Left lung (tissue), 14 donors: ENCODE measurements at places on chromosomes 12 and 14. TPM values are rescaled to one million over a fixed set of nuclear protein-coding genes. Genes with fewer than 3 reads are reported as not detected.
A peak's percentile ranks its signal among the peaks of the same experiment; 100 is the strongest.

The GPRC5A gene
- polyA plus RNA-seq, result 13.4 TPM

The LHX5 gene
- not detected for polyA plus RNA-seq

The PRH2 gene
- 0.74 TPM for polyA plus RNA-seq

The TAS2R7 gene
- polyA plus RNA-seq, result not detected

The RARG gene
- 46.9 TPM for polyA plus RNA-seq

The RNASE2 gene
- polyA plus RNA-seq, result 3.2 TPM

The SPX gene
- polyA plus RNA-seq, result 12.1 TPM

The NRIP2 gene
- polyA plus RNA-seq, result 7.0 TPM

The EML1 gene
- 45.6 TPM for polyA plus RNA-seq

GRCh38 chr14:73462815-73463214 is 4.5 kb upstream of the NUMB start:
- no peak for DNase-seq
- H3K27me3 ChIP-seq, result no peaks in the 10 kb centered on the region
- H3K4me1 ChIP-seq, result peaks cover 17% of the 10 kb centered on the region
- peak overlapping the region; percentile 91 for H3K27ac ChIP-seq
- H3K4me3 ChIP-seq, result no peak overlapping the region

- H3K4me3 ChIP-seq, result no peak overlapping the region
- no peak for DNase-seq
- no peaks in the 10 kb centered on the region for H3K36me3 ChIP-seq
- H3K27ac ChIP-seq, result no peak overlapping the region
- H3K27me3 ChIP-seq, result no peaks in the 10 kb centered on the region
- H3K4me1 ChIP-seq, result no peaks in the 10 kb centered on the region
These were observed 887.0 kb downstream of the TMTC2 start for GRCh38 chr12:83573671-83574070.

GRCh38 chr14:105069871-105070759 is 4.9 kb upstream of the GPR132 start:
- H3K27ac ChIP-seq, result peak overlapping the region; percentile 82
- no peak for DNase-seq
- no peaks in the 10 kb centered on the region for H3K36me3 ChIP-seq
- peaks cover 61% of the 10 kb centered on the region for H3K4me1 ChIP-seq

- H3K27ac ChIP-seq, result no peak overlapping the region
- no peaks in the 10 kb centered on the region for H3K36me3 ChIP-seq
- no peaks in the 10 kb centered on the region for H3K27me3 ChIP-seq
- DNase-seq, result no peak
These were observed 458.5 kb downstream of the MED13L start for GRCh38 chr12:115818973-115819372.

GRCh38 chr12:34126239-34126641 is 103.9 kb downstream of the ALG10 start:
- no peaks in the 10 kb centered on the region for H3K36me3 ChIP-seq
- H3K27ac ChIP-seq, result no peak overlapping the region
- no peak for DNase-seq
- no peaks in the 10 kb centered on the region for H3K27me3 ChIP-seq

DNA sequence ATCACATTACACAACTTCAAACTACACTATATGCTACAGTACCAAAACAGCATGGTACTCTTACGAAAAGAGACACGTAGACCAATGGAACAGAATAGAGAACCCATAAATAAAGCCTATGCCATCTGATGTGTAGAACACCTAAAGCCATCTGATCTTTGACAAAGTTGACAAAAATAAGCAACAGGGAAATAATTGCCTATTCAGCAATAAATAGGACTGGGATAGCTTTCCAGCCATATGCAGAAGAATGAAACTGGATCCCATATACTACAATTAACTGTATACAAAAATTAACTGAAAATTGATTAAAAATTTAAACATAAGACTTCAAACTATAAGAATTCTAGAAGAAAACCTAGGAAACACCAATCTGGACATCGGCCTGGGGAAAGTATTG is 120.7 kb downstream of the PTPRO start:
- no peaks in the 10 kb centered on the region for H3K27me3 ChIP-seq
- H3K27ac ChIP-seq, result no peak overlapping the region
- no peaks in the 10 kb centered on the region for H3K36me3 ChIP-seq
- H3K4me1 ChIP-seq, result no peaks in the 10 kb centered on the region
- no peak overlapping the region for H3K4me3 ChIP-seq

DNA sequence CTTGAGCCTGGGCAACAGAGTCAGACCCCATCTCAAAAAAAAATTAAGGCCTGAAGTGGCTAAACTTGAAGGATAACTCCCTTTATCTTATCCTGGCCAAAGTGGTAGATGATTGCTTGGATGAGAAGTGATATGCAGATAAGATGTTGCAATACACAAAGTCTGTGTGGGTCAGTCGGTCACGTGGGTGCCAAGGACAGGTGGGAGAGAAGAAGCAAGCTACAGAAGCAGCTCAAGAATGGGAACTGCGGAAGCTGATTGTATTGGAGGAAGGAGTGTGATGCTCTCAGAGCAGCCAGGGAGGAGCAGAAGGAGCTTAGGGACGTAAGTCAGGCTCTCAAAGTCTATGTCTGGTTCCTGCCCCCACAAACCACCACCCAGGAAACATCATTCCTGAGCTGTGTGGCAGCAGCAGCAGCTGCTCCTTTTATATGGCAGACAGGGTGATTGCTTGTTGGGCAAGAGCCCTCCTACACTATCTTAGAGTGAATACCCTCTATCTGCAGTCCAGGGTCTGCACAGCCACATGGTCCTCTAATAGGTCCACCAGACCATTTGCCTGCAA is 54.5 kb downstream of the ATP2A2 start:
- H3K27me3 ChIP-seq, result no peaks in the 10 kb centered on the region
- no peak for DNase-seq
- H3K27ac ChIP-seq, result no peak overlapping the region
- H3K4me1 ChIP-seq, result peaks cover 13% of the 10 kb centered on the region

DNA sequence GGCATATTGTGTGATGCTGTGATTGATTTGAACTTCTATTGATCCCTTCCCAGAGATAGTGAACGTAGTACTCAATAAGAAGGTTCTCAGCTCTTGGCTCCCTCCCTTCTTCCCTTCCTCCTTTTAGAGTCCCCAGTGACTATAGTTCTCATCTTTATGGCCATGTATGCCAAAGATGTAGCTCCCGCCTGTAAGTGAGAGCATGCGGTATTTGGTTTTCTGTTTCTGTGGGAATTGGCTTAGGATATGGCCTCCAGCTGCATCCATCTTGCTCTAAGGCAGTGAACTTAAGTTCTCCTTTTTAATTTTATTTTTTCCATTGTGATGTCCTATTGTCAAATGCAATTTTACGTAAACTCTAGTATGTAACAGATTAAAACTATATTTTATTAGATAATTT is 109.5 kb downstream of the AEBP2 start:
- H3K4me1 ChIP-seq, result peaks cover 15% of the 10 kb centered on the region
- no peak overlapping the region for H3K4me3 ChIP-seq
- H3K27me3 ChIP-seq, result no peaks in the 10 kb centered on the region
- DNase-seq, result no peak
- H3K36me3 ChIP-seq, result no peaks in the 10 kb centered on the region

GRCh38 chr12:3135522-3136461 is 58.6 kb downstream of the TSPAN9 start:
- no peak overlapping the region for H3K27ac ChIP-seq
- peaks cover 11% of the 10 kb centered on the region for H3K4me1 ChIP-seq
- peak; percentile 66 for DNase-seq
- H3K4me3 ChIP-seq, result no peak overlapping the region
- H3K36me3 ChIP-seq, result no peaks in the 10 kb centered on the region

DNA sequence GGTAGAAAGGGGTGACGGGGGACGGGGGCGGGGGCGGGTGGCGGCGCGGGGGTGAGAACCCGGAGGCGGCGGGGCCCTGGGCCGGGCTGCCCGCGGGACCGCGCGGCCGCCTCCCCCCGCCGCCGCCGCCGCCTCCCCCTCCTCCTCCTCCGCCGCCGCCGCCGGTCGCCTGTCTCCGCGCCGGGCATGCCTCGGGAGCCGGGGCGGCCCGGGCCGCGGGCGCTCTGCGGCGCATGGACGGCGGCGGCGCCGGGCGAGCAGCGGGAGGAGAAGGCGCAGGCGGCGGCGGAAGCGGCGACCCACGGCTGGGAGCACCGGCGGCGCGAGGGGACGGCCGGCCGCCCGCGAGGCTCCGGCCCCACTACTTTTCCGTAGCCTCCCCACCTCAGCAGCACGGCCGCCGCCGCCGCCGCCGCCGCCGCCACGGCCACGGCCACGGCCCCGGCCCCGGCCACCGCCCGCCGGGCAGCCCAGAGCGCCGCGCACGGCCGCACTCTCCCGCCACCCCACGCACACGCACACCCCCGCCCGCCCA is at the start of gene NPAS3:
TSS of gene NPAS3 (plus strand) at position 161 of the 535 bp plus-strand sequence.
- peak within 1 kb of the TSS; percentile 22 for H3K4me3 ChIP-seq
- no peak for DNase-seq
- H3K4me1 ChIP-seq, result peaks cover 27% of the 10 kb centered on the region
- no peak within 1 kb of the TSS for H3K27ac ChIP-seq
- H3K36me3 ChIP-seq, result no peaks in the 10 kb centered on the region

DNA sequence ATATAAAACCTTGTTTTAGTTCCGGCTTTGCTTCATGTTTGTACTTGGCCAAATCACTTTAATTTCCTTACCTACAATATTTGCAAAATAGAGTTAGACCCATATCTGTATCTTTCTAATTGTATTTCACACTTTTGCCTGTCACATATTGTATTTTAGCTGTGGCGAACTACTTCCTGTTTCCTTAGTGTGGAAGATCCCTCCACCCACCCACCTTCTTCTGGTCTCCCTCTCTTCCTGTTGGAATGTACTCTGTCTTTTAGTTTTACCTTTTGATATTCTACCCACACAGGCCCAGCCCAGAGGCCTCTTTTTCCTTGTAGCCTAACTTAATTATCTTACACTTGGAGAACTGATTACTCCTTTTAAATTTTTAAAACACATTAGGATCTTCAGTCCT is 78.2 kb downstream of the SCN8A start:
- H3K27me3 ChIP-seq, result no peaks in the 10 kb centered on the region
- no peaks in the 10 kb centered on the region for H3K36me3 ChIP-seq
- H3K4me3 ChIP-seq, result no peak overlapping the region
- H3K4me1 ChIP-seq, result no peaks in the 10 kb centered on the region
- H3K27ac ChIP-seq, result no peak overlapping the region
- no peak for DNase-seq

DNA sequence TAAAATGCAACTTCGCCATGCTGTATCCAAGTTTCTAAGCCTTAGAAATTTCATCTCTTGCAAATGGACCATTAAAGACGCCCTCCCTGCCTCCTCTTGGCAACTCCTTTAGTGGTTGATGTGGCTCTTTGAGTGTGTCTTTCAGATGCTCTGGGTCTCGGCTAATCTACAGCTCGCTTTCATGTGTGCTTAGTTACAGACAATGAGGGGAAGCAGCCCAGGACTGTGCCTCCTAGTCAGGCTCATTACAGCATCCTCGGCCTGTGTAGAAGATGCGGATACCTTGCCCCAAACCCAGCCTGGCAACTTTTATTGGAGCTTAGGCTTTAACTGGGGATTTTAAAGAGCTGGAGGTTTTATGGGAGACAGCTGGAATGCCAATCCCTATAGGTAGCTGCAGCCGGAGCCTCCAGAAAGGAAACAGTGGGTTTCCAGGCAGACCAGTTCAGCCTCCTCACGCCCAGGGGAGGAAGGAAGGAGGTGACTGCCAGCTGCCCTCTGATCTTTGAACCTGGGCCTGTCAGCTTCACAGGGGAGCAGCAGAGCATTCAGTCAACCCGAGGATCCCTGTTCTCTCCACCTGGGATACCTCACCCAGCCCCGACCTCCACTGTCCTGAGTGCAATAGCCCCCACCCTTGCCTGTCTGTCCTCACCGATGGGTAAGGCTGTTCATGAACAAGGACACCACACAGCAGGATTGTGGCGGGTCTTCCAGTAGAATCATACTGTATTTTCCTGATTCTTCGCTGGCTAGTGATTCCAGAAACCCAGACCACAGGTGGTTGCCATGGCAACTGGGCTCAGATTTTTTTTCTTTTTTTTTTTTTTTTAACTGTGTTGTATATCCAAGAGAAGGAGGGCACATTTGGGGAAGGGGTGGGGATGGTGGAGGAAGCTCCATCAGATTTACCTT is 638.5 kb downstream of the MED13L start:
- no peak overlapping the region for H3K4me3 ChIP-seq
- H3K4me1 ChIP-seq, result no peaks in the 10 kb centered on the region
- H3K27ac ChIP-seq, result no peak overlapping the region
- no peaks in the 10 kb centered on the region for H3K36me3 ChIP-seq
- no peak for DNase-seq

GRCh38 chr12:125890971-125891370 is 825.7 kb downstream of the AACS start:
- no peaks in the 10 kb centered on the region for H3K27me3 ChIP-seq
- DNase-seq, result no peak
- no peak overlapping the region for H3K27ac ChIP-seq
- H3K36me3 ChIP-seq, result no peaks in the 10 kb centered on the region
- no peaks in the 10 kb centered on the region for H3K4me1 ChIP-seq
- H3K4me3 ChIP-seq, result no peak overlapping the region

GRCh38 chr12:6883252-6883651 is 10.1 kb upstream of the SPSB2 start:
- H3K36me3 ChIP-seq, result peaks cover 40% of the 10 kb centered on the region
- no peak overlapping the region for H3K27ac ChIP-seq
- no peak overlapping the region for H3K4me3 ChIP-seq
- no peak for DNase-seq
- H3K4me1 ChIP-seq, result no peaks in the 10 kb centered on the region

- no peak overlapping the region for H3K4me3 ChIP-seq
- H3K36me3 ChIP-seq, result peaks cover 51% of the 10 kb centered on the region
- no peaks in the 10 kb centered on the region for H3K27me3 ChIP-seq
These were observed 16.5 kb downstream of the APPL2 start for GRCh38 chr12:105219261-105220028.

- H3K4me3 ChIP-seq, result no peak overlapping the region
- DNase-seq, result no peak
- H3K27ac ChIP-seq, result no peak overlapping the region
- H3K4me1 ChIP-seq, result no peaks in the 10 kb centered on the region
These were observed 25.5 kb downstream of the BDKRB1 start for GRCh38 chr14:96281486-96281885.

DNA sequence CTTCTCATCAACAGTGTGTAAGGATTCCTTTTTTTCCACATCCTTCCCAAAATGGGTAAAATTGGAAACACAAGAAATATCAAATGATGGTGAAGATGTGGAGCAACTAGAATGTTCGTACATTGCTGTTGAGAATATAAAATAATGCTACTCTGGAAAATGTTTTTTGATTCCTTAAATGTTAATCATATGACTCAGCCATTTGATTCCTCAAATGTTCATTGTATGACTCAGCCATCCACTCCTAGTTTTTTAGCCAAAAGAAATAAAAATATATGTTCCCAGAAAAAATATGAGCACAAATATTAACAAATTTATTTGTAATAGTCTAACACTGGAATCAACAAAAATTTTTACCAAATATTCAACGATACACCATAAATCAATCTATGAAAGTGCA is 1108.6 kb downstream of the LRFN5 start:
- no peaks in the 10 kb centered on the region for H3K4me1 ChIP-seq
- H3K27ac ChIP-seq, result no peak overlapping the region
- H3K36me3 ChIP-seq, result no peaks in the 10 kb centered on the region

GRCh38 chr12:77131977-77132490 is 66.7 kb upstream of the E2F7 start:
- H3K4me3 ChIP-seq, result no peak overlapping the region
- H3K36me3 ChIP-seq, result no peaks in the 10 kb centered on the region
- H3K4me1 ChIP-seq, result no peaks in the 10 kb centered on the region
- no peak for DNase-seq
- no peaks in the 10 kb centered on the region for H3K27me3 ChIP-seq
- H3K27ac ChIP-seq, result no peak overlapping the region
